Cortex of kidney (tissue), 1 donor: ENCODE measurements at places on chromosomes 5 and 9.

GRCh38 chr9:124239249-124240073 is 18.3 kb upstream of the NEK6 start:
- no peak for DNase-seq

GRCh38 chr9:93592008-93592642 is 15.7 kb downstream of the PHF2 start:
- DNase-seq = no peak

GRCh38 chr9:7234144-7234543 is 476.4 kb downstream of the KDM4C start:
- no peak for DNase-seq

GRCh38 chr5:56759521-56760216 is 55.7 kb upstream of the MAP3K1 start:
- DNase-seq = no peak

- DNase-seq = no peak
These were observed 36.4 kb downstream of the DAPK1 start for GRCh38 chr9:87534036-87534435.

GRCh38 chr5:67246108-67246507 is 49.5 kb upstream of the CD180 start:
- DNase-seq = no peak

- no peak for DNase-seq
These were observed 485 bp downstream of the FAM53C start for GRCh38 chr5:138338411-138339090.

- no peak for DNase-seq
These were observed 28.5 kb downstream of the ANKDD1B start for GRCh38 chr5:75639535-75640311.

DNA sequence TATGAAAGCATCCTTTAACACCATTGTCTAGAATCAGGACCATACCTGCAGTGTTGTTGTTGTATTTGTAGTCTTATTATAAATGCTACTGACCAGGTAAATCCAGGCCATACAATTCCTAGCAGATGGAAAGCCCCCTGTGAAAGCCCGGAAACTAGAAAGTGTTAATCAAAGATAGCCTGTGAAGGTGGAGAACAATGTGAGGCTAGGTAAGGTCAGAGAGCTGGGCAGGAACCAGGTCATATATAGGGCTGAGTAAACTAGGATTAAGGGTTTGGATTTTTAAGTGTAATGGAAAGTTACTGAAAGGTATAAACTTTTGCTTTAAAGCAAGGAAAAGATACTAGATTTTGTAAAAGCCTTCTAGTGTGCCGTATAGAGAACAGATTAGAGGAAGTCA is 6.7 kb downstream of the LRRC70 start:
- no peak for DNase-seq

DNA sequence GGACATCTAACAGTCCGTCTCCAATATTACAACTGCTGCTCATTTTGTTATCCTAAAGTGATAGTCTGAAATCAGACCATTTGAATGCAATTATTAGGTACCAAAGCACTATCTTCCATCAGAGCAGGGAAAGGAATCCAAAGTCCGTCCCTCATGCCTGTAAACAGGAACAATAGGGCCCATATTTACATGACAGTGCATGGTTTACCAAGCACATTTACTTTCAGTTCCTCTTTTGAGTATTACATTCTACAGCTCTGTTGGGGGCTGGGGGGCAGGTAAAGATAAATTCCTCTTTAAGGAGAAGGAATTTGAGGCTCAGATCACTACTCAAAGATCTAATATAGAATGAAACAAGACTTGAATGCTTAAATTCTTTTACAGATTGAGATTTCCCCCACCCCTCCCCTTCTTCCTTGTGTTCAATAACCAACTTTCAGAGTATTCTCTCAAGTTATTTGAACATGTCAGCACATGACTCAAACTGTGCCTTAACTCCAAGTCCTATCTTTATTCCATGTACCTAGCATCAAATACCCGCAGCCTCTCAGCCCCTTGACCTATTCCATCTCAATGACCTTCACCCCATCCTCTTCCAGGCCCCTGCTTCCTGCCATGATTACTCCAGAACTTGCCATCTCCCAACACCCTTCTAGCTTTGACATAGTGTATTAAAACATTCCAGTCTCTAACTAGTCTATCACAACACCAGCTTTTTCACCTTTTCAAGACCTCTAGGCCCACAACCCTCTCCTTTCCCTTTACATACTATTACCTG is 71.0 kb downstream of the BRINP1 start:
- no peak for DNase-seq

GRCh38 chr5:90709323-90710155 is 150.9 kb downstream of the ADGRV1 start:
- DNase-seq = no peak

DNA sequence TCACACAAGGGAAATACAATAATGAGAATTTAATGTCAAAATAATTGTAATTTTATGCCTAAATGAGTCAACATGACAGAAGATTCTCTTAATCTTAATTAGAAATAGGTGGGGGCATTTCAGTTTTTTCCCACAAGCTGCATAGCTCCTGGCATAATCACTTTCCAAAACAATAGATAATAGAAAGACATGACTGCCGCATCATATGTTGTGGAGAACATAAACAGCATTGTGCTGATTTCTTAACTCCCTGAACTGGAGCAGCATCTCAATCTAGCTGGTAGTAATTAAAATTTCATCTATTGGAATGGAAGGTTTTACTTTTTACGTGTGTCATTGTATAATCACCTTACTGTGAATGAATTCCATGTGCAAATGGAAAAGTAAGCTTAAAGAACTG is 112.1 kb downstream of the ST8SIA4 start:
- DNase-seq = no peak

DNA sequence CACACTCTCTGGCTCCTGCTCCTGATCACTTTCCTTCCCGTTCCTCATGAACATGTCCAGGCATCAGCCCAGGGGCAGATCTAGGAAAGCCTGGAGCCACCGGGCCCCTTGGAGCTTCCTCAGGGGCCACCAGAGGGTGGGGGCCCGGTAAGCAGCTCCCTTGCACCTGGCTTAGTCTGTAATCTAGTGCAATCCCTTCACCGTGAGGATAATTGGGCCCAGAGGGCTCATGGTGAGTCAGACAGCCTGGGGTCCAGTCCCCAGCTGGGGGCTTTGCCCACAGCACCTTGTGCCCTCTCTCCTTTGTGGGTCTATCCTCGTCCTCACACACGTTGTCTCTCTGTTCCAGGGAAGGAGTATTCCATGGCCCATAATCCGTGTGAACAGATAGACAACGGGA is 10.4 kb upstream of the ALDH1B1 start:
- DNase-seq = no peak

- DNase-seq = no peak
These were observed 320.1 kb downstream of the TRPM3 start for GRCh38 chr9:70801181-70801829.

DNA sequence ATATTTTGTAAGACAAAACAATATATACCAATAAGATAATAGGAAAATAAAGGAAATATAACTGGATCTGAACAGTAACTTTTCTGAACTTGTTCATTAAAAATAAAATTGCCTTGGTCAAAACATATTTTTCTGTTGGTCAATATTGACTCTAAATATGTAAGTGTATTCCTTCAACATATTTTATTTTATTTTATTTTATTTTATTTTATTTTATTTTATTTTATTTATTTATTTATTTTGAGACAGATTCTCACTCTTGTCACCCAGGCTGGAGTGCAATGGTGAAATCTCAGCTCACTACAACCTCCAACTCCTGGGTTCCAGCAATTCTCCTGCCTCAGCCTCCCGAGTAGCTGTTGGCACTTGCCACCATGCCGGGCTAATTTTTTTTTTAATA is 571.0 kb downstream of the NR2F1-AS1 start:
- no peak for DNase-seq

DNA sequence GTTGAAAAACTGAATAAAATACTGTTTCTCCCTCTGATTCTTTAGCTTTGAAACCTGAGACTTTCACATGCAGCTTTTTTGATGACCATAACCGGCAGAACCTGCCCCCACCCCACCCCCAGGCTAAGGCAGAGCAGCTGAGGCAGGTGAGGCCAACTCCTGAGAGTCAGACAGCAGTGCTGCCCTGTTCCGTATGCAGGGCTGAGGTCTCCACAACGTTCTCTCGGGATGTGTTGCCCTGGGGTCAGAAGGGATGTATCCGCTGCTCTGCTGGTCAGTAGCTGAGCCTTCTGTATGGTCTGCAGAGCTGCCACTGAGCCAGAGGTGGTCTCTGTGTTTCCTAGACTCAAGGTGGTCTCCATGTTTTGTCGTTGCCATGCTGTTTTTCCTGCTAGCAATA is 190.5 kb downstream of the AOPEP start:
- DNase-seq = no peak

DNA sequence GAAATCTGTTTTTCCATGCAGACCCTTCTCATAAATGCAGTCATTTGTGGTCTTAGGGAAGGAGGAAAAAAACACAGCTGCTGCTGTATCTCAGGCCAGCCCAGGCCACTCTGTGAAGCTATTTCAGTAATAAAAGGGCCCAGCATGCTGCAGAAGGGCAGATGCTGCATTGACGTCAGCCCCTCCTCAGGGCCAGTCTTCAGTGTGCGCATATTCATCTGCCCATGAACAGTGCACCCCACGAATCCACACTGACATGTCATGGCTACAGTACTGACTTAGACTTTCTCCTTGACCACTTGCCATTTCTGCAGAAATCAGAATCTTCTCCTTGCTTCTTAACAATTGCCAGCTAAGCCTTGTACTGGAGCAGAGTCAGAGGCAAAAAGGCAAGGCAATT is 304.7 kb downstream of the GABRG2 start:
- no peak for DNase-seq

GRCh38 chr5:76679231-76679630 is 36.7 kb upstream of the F2R start:
- no peak for DNase-seq

DNA sequence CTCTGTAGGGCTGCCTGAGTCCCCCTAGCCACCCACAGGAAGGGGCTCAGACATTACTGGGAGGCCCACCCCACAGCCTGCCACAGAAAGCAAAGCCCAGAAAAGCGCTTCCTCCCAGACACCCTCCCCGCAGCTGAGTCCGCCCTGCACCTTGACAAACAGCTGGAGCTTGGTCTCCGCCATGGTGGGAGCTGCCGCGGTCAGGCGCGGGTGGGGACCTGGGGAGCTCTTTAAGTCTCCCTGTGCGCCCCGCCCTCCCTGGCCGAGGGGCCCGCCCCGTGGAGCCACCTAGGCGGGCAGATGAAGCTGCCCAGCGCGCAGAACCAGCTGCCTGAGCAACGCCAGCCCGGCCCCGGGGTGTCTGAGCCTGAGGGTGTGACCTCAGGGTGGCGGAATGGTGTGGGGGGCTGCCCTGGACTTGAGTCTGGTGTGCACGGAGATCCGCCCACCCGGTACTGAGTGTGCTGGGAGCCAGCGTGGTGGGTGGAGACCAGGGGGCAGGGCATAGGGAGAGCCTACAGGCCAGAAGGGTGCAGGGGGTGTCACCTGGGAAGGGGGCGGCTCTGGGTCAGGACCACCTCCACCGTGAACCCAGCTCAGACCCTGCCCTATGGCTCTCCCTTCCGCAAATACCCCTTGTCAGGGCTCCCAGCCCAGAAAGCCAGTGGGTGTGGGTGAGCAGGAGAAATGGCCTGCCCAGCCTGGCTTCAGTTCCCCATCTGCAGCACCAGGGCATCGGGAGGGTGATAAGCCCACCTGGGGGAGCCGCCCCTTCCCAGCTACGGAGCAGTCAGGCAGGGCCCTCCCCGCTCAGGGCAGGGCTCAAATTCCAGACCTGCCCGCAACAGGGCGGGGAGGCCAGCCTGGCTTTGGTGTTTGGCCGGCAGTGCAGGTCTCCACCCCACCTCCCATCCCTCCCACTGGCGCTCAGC is at the start of gene CLIC3:
Gene CLIC3, minus strand, starts transcription at position 208 of the 932 bp plus-strand sequence. Its CDS starts 25 bp downstream, at position 183.
- no peak for DNase-seq

DNA sequence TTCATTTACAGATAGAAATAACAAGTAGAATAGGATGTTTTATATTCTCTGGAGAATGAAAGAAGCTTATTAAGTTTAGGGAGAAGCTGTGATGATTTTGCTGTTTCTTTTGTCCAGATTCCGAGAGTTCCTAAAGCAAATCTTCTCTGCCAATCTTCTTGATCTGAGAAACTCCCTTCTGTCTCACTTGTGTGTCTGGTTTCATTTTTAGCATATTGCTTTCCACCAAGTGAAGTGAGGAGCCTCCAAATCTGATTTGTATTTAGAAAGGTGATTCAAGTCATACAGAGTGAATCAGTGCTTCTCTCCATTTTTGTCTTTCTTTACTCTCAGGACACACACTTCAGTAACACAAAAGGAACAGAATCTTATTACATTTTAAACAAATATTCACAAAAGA is 48.4 kb downstream of the STX17 start:
- DNase-seq = no peak

- no peak for DNase-seq
These were observed 90.0 kb downstream of the ARRDC3 start for GRCh38 chr5:91293131-91293530.

DNA sequence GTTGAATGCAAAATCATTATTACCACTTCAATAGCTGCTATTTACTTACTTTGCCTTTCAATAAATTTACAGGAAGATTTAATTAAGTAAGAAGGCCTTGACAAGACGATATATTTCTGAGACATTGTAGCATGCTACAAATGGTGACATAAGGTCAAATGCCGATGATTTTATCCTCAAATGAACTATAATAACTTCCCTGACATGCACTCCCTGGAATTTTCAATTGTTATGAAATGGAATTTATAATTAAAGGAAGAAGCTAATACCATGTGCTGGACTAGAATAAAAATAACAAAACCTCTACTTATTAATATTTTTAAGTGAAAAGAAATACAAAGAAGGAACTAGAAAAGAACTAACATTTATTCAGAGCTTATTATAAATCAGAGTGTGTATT is 30.2 kb upstream of the ITGA1 start:
- no peak for DNase-seq

- no peak for DNase-seq
These were observed 413.3 kb downstream of the MLLT3 start for GRCh38 chr9:20208961-20209371.

GRCh38 chr5:579211-579610 is 32.9 kb upstream of the CEP72 start:
- DNase-seq = no peak

- DNase-seq = no peak
These were observed 795 bp downstream of the DAB2IP start for GRCh38 chr9:121652021-121652837.

DNA sequence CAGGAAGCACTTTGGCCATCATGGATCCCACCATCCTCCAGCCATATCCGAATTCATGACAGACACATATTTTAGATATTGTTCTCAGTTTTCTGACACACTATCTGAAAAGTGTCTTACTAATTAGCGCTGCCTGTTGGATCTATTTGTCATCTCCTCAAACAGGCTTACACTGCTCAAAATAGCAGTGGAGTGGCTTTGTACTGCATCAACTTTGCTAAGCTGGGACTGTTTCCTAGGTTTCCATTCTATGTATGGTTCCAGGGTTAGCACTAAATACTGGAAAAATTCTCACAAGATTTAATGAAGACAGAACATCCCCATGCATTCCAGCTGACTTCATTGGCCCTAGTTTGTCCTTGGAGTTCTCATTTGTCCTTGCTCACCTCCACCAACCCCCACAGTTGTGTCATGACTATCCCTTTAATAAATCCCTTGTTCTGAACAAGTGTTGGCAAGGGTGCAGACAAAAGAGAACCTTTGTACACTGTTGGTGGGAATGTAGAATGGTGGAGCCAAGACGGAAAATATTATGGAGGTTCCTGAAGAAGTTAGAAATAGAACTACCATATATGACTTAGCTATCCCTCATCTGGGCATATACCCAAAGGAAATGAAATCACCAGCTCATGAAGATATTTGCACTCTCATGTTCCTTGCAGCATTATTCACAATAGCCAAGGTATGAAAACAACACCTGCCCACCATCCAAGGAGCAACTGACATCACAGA is 136.5 kb upstream of the RAI14 start:
- DNase-seq = no peak
